T-helper 22 cell (primary cell): ENCODE measurements at places on chromosomes 1 and 21.
A peak's percentile ranks its signal among the peaks of the same experiment; 100 is the strongest.

- DNase-seq, result no peak
These were observed 181.1 kb downstream of the IGSF21 start for GRCh38 chr1:18288722-18289121.

DNA sequence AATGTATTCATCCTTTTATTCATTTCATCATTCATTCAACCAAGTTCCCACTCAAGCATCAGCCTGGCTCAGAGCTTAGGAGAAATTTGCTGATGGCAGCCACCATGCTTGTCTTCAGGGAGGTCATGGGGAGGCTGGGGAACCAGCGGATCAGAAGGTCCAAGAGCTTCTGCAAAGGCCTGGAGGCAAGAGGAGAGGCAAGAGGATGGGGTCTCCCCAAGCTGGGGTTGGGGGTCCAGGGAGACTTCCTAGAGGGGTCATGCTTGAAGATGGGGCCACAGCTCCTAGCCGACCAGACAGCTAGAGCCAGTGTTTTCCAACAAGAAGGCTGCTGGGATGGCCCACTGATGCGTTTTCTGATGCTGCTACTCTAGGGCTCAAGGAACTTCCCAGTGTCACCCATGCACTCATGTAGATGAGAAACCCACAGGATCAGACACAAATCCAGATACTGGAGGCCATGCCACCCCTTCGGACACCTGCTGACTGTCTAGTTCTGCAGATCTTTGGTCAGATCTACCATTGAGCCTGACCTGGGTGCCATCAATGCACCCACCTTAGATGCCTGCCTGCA is 315.2 kb downstream of the AJAP1 start:
- no peak for DNase-seq

DNA sequence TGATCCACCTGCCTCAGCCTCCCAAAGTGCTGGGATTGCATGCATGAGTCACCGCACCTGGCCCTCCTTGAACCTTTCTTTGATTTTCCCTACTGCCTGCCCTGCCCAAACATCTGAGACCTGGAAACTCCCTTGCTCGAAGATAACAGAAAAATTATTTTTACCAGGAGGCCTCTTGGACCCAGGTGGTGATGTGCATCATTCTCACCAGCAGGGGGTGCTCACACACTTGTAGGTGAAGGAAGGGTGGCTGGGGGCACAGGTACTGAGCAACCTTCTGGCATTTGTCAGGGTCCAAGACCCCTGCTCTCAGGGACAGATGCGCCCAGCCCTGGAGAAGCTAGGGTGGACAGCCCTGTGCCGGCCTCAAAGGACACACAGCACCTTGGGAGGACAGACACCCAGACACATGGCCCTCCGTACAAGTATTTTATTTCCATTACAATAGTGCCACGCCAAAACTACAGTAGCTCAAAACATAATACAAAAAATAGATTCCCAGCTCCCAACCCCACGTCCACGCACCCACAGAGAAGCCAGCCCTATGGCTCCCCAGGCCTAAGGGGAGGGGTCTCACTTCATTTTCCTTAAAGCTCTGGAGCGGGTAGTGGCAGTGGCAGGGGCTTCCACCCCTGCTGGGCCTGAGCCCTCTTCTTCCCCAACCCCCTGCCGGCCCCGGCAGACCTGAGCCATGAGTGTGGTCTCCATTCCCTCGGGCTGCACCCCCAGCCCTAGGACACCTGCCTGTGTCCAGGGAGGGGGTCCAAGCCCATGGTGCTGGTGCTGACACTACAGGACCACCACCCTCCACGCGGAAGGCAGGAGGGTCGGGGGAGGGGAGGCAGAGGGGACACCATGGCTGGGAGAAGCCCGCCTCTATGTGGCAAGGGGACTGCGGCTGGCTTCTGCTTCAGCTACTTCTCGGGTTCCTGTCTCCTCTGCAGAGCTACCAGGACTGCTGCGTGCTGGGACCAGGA is 40.4 kb upstream of the EIF4G3 start:
- peak; percentile 9 for DNase-seq

GRCh38 chr1:205441318-205441633 is 14.6 kb downstream of the BLACAT1 start:
- no peak for DNase-seq

DNA sequence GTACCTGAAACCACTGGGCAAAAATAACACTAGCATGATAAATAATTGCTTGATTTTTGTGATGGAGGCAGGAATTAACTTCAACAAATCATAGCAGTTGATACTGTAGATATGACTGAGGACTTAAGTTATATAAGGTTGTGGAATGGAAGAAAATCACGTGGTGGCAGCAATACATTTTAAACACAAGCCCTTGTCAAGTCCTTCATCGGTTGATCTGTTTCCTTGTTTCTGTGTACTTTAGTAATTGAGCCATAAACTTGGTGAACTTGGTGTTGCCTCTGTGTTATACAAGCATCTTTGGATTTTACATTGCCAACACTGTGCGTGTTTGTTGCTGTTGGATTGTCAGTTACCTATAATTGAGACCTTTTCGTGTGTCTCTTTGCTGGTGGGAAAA is 114.4 kb downstream of the CAMTA1 start:
- no peak for DNase-seq

- no peak for DNase-seq
These were observed 127.9 kb upstream of the CACYBP start for GRCh38 chr1:174871886-174872285.

- DNase-seq, result no peak
These were observed 271.7 kb upstream of the SNX7 start for GRCh38 chr1:98389809-98390208.

- DNase-seq, result no peak
These were observed 104.9 kb upstream of the TMPRSS2 start for GRCh38 chr21:41612674-41613532.

DNA sequence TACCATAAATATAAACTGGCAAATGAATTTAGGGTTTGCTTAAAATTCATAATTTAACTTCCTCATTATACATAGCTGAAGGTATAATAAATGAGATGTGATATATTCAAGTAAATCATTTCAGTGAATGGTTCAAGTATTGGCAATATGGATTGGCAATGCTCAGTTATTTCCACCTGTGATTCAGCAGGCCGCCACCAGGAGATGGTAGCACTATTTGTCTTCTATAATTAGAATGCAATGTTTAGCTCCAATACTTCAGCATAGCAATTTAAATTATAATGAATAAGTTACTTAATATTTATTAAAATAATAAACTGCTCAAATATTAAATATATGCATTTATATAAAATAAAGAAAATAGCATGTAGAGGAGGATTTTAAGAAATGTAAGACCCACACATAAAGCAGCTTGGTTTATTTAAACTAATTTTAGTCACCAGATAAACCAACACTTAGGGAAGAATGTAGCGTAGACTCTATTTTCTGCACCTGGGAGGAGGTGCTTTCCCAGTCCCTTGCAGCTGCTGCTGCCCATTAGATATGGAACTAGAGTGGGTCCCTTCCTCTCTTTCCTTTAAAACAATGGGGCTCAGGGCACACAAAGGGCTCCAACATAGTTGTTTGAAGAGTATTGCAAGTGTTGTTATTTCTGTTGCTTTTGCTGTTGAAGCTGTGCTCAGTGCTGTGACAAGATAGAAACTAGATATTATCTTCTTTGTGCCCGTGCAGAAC is 62.1 kb downstream of the PLPPR4 start:
- DNase-seq, result no peak

DNA sequence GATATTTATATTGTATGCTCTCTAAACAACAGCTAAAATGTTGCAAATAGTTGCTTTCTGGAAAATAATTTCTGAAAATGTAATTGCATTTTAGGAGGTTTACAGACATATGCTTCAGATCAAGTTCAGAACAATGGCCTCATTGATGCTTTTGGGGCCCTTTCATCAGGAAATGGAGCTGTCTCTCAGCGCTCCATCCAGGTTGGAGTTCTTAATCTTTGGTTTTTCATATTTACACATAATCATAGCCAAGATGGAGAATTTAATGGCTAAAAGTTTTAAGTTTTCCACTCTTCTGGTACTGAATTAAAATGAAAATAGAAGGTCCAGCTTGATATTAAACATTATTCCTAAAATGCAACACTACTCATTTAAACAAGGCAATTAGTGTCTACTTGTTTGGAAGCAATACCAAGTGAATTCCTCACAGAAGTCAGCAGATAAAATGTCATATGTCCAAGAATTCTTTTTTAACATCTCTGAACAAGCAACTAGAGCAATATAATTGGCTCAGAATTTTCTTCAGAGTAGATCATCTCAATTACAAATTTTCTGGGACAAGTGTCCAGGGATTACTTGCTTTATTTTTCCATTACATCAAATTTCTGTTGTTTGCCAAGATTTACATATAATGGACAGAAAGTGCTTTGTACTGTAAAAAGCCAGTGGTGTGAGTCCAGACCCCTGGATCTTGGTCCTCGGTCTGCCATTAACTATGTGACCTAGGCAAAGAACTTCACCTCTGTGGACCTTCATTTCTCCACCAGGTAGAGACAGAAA is 22.6 kb downstream of the CLCA1 start:
- no peak for DNase-seq

DNA sequence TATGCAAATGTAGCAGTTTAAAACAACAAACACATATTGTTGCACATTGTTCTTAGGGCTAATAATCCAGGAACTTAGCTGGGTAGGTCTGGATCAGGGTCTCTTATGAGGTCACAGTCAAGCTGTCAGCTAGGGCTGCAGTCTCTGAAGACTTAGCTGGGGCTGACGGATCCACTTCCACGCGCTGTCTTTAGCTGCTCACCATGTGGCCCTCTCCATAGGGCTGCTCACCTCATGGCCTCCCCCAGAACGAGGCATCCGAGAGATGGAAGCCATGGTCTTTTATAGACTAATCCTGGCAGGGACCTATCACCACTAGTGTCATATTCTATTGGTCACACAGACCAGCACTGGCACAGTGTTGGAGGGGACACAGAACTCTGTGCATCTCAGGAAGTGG is 8.7 kb upstream of the OXCT2 start:
- DNase-seq, result no peak

DNA sequence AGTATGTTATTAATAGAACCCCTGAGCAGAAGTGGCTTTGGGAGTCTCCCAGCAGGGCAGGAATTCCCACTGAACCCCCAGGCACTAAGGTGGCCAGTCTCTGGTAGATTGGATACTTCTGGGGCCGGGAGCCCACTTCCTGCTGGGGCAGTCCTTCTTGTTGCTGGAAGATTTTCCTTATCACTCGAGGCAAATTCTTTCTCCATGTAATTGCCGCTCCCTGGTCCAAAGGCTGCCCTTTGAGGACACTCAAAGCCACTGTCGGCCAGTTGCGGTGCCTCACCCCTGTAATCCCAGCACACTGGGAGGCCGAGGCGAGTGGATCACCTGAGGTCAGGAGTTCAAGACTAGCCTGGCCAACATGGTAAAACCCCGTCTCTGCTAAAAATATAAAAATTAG is 22.6 kb upstream of the TNFRSF1B start:
- no peak for DNase-seq

DNA sequence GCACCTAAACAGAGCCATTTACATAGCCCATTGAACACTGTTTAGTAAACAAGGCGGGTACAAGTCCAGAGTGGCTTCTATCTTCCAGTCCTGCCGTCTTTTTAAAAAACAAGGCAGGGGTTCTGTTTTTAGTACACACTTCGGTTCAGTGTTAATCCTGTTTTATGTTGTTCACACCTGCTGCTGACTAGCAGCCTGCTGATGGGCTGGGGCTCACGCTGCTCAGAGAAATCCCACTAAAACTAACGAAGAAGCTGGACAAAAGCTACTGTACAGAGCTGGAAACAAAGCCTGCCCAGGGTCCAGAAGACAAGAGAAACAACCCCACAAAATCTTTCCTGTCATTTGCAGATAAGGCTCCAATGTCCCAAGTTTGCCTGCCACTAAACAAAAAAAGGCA is 13.2 kb downstream of the ESRRG start:
- DNase-seq, result no peak

DNA sequence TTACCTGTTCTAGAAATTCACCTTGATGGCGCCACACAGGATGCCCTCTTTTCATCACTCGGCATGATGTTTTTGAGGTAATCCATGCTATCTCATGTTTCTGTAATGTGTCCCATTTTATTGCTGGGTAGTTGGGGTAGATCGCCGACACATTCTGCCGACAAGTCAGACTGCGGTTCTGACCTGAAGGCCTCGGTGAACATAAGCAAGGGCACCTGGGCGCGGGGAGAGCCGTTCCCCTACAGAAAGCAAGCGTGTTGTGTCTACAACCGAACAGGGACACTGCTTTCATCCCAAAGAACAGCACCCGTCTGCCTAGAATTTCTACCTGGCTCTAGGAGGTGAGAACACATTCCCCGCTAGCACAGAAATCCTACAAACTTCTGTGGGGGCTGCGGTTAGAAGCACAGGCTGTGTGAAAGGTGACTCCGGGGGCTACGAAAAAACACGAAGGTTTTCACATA is 149.2 kb downstream of the PPIAL4G start:
- no peak for DNase-seq

- DNase-seq, result no peak
These were observed 7.7 kb downstream of the S100PBP start for GRCh38 chr1:32825181-32825580.

DNA sequence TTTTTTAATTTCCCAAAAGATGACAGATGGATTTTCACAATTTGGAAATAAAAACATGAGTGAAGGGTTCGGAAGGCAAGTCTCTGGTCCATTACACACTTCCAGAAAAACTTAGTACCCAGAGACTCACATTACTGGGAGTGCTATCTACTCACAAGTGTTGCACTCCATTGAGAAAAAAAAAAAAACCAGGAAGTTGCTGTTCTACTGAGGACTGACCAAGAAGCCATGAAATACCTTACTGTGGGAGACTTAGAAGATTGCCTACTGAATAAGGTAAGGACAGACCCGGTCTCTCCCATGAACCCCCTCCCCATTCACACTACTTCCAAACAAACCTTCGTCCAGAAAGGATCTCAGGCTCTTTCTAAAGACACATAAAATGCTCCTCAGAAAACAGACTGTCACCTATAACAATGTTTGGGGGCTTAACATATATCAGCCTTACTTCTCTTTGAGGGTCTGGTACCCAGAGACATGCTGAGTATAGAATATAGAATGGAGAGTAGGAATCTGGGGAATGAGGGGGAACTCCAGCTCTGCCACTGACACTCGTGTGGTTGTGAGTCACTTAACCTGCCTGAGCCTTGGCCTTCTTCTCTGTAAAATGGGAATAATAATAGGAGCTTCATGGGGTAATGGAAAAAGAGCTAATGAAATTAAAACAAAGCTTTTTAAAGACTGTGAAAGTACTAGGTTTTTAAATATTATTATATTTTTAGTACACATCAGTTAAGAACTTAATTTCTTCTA is 1.4 kb downstream of the MAB21L3 start:
- no peak for DNase-seq

- DNase-seq, result no peak
These were observed 125.2 kb upstream of the PTBP2 start for GRCh38 chr1:96596226-96596922.

GRCh38 chr1:2645776-2646175 is 13.0 kb upstream of the MMEL1 start:
- DNase-seq, result no peak

DNA sequence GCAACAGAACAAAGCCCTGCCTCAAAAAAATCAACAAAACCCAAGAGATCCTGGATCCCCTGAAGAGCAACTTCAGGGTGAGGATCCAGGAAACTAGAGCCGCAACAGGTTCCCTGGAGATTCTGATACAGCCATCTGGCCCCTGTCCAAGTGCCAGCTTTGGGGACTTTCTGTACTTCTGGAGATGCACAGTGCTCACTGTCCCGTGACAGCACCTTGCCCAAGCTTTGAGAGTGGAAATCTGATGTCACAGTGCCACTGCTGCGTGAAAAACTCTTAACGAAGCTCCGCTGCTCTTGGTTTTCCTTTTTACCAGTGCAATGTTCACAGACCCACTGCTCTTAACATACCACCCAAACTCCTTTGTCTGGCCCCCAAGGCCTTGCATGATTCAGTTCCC is 26.3 kb downstream of the STK40 start:
- no peak for DNase-seq
